K562 (cell line): ENCODE measurements at places on chromosomes 3 and 15. TPM values are rescaled to one million over a fixed set of nuclear protein-coding genes. Genes with fewer than 3 reads are reported as not detected.

- DNase-seq, result no peak
These were observed 33.5 kb downstream of the PRR23E start for GRCh38 chr3:127226457-127226856.

DNA sequence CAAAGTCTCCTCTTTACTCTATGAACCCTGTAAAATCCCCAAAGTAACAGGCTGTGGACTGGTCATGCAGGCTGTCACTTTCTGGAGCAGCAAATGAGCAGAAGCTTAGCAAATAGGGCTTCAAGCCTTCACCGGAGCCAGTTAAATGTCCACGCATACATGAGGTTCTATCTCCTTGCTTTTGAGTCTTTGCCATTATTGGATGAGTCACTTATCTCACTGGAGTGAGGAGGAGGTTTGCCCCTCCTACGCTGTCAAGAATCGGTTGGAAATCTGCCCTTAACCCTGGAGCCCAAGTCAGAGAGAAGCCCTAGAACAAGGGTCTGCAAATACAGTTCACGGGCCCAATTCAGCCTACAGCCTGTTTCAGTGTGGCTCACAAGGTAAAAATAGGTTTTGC, 126.1 kb upstream of the CTNNB1 start:
- DNase-seq, result no peak

- no peak for DNase-seq
These were observed 3.9 kb downstream of the OXTR start for GRCh38 chr3:8765528-8765927.

GRCh38 chr3:108403198-108403597, 106.8 kb downstream of the HHLA2 start:
- no peak for DNase-seq

GRCh38 chr3:15313461-15313860, 18.9 kb downstream of the SH3BP5 start:
- no peak for DNase-seq

DNA sequence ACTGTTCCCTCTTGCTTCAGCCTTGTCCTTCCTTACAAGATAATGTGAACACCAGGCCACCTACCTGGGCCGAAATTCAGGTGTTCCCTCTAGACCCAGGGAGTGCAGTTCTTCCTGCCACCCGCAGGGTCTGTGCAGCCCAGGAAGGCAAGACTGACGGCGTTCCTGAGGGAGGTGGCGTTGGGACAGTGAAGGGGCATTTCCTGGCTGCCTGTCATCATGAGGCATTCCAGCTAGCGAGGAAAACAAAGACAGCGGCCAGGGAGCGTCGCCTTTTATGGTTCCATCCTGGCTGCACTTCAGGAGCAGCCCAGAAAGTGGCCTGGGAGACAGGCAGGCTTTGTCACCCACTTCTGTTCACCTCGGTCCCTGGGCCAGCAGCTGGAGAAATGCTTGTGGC, 84.8 kb upstream of the WNT5A start:
- DNase-seq, result no peak

DNA sequence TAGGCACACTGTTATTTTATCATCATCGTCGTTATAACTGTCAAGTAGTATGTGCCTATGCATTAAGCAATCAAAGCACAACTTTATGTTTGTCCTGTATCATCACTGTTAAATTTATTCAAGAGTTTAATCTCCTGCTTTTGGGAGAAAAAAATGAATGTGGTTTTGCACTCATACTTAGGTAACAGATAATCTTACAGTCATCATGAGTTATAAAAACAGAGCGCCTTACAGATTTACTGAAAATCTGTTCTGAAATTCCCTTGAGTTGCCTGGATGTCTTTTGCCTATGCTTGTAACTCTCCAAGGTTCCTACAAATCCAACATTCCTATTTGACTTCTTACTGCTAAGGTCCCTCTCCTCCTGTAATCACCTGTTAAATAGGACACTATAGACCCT, 307.3 kb downstream of the ZIC4 start:
- DNase-seq, result no peak

- DNase-seq, result no peak
These were observed 140.4 kb downstream of the CD47 start for GRCh38 chr3:107950417-107950816.

DNA sequence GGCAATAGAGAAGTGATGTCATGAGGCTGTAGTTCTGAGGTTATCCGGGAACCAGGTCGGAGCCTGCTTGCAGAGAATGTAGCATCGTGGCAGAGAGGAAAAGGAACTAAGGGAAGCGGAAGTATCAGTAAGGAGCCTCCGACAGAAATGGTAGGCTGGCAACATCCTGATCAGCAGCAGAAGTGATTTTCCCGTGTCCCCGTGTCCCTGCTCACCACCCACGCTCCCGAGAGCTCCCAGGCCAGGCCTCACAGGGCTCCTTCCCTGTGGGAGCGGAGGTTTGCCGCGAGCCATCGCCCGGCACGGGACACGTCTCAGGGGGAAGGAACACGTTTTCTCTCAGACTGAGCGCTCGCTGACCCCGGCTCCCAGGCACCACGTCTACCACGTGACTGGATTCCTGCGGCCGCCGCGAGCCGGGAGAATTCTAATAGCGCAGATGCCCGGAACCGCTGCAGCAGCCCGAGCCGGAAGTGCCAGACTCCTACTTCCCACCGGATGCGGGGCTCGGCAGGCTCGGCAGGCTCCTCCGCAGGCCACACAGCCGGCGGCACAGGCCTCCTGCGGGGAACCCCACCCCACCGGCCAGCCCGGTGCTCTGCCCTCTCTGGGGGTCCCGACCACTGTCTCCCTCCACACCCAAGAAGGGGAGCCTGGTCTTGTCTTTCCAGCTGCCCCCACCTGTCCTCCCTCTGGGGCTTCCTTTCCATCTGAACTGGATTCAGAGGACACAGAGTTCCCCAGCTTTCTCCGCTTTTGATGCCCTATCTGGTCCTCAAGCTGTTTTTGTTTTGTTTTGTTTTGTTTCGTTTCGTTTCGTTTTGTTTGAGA, 99.3 kb downstream of the BDH1 start:
- peak; percentile 72 for DNase-seq

The DNAH12 gene
- not detected in 2 replicates for total RNA-seq

The MELTF gene
- total RNA-seq, result 10.5 and 11.7 TPM in 2 replicates

The A4GNT gene
- not detected in 2 replicates for total RNA-seq
